ENCODE measurements at places on chromosomes 16 and 17.

DNA sequence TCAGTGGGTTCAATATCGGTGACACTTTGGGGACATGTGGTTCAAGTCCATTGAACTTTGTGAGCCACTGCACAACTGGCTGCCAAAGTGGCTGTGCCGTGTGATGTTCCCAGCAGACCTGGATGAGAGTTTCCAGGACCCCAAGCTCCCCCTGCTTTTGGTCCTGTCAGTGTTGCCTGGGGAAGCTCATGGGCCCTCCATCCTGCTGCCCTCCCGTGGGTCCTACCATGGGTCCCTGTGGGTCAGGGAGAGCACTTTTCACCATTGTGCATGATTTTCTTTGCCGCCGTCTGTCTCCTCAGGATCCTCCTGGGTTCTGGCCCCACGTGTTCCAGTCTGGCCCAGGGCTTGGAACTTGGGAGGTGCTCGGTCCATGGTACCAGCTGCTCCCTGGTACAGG, 38.1 kb downstream of the LGALS9 start:
- no peak for DNase-seq

GRCh38 chr16:24309258-24310142, 53.4 kb downstream of the CACNG3 start:
- DNase-seq, result no peak

- DNase-seq, result no peak
Observed at GRCh38 chr17:72967277-72967970, 125.1 kb downstream of the SLC39A11 start.

DNA sequence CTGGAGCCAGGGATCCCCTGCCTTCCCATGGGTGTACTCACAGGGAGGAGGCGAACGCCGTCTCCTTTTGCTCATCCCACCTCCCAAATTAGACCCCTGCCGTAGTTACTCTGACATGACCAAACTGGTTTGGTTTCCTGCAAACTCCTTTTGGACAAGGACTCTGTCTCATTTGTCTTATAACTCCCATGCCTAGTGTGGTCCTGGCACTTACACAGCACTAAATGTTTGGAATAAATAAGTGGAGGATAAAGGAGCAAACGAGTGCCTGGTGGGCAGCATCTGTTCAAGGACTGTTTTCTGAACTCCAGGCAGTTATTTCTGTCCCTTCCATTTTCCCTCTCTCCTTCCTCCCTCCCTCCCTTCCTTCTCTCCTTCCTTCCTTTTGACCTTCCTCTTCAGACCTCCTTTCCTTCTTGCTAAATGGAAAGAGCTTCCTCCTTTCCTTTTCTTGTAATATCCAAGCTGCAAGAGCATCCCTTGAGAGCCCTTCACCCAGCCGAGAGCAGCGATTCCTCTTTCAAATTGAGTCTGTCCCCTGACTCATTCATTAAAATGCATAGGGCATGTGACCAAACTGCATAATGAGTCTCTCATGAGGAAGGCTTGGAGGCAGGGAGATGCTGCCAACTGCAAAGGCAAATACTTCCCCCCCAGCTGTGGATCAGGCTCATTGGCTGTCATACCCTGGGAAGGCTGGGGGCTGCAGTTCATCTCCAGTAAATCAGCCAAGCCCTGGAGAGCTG, 36.8 kb downstream of the CHD9 start:
- DNase-seq, result no peak

DNA sequence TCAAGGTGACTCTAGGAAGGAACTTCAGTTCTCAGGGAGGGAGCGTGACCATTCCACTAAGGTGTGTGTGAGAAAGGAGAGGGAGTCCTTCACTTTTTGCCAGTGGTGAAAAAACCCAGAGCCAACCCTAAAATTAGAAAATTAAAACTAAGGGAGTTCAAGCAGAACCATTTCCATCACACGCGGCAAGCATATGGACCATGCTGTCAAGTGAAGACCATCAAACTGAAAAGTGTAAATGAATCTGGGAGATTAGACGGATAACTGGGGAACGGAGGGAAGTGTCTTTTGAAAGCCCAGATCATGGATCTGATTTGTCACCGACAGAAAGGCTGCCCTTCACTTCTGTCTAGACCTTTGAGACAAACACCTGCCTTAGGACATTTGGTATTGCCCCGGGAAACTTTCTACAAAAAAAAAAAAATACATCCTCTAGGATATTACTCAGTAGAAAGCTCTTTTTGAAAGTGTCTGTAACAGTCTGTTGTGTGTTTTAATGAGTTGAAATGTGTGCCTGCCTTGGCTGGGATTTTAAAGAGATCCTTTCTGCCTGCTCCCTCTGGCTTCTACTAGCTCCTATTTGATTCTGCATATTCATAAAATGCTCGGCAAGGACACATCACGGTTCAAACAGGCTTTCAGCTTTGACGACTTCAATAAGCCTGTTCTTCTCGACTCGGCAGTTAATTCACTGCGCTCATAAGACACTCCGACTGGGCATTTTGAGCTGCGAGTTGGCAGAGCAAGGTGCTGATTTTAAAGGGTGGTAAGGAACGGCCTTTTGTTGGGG, 81.4 kb upstream of the ERCC4 start:
- no peak for DNase-seq

DNA sequence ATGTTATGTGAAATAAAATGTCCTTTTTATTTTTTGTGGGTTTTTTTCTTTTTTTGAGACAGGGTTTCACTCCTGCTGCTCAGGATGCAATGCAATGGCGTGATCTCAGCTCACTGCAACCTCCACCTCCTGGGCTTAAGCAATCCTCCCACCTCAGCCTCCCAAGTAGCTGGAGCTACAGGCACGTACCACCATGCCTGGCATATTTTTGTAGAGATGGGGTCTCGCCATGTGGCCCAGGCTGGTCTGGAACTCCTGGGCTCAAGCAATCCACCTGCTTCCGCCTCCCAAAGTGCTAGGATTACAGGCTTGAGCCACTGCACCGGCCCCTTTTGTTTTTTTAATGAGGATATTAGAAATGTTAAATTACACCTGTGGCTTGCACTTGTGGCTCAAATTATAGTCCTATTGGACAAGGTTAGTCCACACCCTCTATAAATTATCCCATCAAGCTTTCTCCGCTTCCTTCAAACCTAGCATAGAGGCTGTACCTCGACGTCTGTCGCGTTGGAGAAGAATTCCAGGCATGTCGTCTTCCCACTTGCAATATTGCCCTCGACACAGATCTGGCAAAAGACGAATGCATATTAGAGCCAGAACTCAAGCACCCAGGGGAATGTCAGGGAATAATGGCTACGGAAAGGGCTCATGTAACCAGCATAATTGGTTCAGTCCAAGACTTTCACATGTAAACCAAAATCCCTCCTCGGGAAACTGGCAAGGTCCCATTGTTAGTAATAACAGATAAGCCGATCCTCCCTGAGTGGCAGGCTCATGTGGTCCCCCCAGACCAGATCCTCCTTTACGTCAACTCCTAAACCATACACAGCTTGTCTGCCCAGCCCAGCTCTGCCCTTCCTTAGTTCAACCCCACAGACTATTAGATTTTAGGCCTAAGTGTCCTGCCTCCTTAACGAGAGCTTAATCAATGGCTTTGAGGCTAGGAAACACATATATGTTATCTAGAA, 8.2 kb downstream of the TK2 start:
- DNase-seq, result no peak

- DNase-seq, result no peak
Observed at GRCh38 chr16:88787579-88788314, 2.7 kb upstream of the PIEZO1 start.

- DNase-seq, result no peak
Observed at GRCh38 chr17:40556884-40557414, 8.3 kb downstream of the CCR7 start.

DNA sequence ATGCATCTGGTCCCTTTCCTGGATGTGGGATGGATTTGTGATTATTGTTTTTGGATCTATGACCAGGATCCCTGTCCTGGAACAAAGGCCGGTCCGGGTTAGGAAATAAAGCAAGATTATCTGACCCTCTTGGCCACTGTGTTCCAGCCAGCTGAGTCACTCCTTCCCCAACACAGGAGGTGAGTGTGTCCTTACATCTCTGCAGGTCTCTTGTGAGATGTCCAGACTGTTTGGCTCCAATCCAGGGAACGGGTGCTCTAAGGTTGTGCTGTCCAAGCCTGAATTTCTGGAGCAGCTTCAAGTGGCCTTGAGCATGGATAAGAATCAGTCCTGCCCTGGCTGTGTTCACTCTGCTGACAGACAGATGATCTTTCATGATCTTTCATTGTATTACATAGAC, 136.5 kb upstream of the CCL2 start:
- DNase-seq, result no peak

DNA sequence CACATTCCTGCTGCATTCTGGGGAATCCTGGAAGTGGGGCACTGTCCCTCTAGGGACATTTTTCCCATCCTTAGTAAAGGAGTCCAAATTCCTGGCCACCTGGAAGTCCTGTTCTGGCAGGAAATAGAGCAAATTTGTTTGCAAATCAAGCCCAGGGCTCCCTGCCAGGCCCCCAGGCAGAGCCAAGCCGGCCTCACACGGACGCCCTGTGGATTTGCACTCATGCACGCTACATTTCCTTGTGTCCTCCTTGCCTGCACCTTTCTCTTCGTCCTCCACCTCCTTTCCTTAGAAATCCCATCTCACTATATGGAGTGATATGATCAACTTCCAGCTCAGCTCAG, 7.0 kb upstream of the CALB2 start:
- no peak for DNase-seq

- DNase-seq, result no peak
Observed at GRCh38 chr17:45081047-45081703, 20.1 kb downstream of the NMT1 start.

GRCh38 chr16:77541165-77541564, 106.3 kb upstream of the ADAMTS18 start:
- DNase-seq, result no peak

DNA sequence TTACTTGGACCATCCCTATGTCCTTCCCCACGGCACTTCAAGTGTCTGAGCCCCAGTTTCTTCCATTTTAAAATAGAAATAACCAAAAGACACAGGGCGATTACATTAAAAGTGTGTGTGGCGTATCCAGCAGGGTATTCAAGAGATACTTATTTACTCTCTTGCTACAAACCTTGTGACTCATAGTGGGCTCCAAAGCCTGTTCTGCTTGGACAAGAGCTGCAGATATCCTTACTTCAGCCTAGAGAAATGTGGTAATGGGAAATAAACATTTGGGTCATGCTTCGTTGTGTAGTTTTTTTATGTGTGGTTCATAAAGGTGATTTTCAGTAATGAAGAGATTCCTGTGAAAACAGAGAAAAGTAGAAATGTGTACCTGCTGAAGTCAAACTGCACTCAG, 288.9 kb upstream of the CDH11 start:
- DNase-seq, result no peak

DNA sequence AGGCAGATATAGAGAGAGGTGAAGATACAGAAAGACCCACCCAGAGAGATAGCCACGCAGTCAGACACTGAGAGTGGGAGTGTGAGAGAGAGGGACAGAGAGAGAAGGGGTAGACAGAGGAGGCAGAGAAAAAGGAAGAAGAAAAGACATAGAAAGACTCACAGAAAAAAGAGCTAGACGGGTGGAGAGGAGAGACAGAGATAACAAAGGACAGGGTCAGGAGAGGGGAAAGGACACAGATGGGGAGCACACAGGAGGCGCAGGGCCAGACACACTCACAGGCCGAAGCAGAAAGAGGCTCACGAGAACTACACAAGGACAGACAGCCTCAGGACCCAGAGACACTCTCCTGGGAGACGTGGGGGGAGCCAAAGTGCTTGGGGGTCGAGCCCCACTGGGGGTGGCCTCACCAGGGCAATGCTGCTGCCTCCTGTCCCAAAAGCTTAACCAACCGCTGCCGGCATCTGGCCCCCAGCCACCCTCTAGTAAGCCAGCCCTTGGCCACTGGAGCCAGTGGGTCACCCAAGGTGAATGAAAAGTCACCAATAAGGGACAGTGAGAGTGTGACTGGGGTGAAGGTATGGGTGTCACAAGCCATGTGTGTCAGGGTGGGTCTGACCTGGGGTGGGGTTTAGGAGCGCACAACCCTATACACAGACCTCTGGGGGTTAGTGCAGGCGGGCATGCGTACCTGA, 3.8 kb downstream of the ZNF385C start:
- no peak for DNase-seq

- DNase-seq, result no peak
Observed at GRCh38 chr17:70313086-70313852, 143.9 kb downstream of the KCNJ2 start.

GRCh38 chr17:75262112-75262606, 480 bp downstream of the MRPS7 start:
- no peak for DNase-seq

DNA sequence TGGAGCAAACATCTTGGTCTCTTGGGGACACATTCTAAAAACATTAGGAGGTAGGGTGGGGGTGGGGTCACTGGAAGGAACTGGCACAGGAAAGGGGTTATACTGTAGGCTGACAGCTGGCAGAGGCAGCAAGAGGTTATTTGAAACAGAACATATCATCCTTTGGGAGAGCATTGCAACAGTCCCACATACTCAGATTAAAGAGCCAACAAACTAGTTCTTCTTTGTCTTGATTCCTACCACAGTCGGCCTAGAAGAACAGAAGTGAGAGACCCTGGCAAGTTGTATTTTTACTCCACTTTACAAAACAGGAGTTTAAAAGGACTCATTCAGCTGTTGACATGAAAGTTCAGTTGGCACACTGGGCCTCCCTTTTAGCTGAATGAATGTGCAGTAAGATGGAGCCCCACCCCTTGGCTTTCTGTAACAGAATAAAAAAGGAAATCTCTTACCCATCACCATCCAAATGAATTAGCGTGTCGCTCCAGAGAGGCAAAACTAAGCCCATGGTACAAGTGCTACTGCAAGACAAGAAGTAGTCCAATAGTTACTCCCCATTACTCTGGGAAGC, 54.6 kb upstream of the CORO6 start:
- DNase-seq, result no peak

DNA sequence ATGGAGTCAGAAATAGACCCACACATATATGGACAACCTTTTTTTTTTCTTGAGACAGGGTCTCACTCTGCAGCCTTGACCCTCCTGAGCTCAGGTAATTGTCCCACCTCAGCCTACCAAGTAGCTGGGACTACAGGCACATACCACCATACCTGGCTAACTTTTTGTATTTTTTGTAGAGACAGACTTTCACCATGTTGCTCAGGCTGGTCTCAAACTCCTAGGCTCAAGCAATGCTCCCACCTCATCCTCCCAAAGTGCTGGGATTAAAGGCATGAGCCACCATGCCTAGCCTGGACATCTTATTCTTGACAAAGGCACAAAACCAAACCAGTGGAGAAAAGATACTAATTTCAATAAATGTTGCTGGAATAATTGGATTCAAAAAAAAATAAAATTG, 14.7 kb upstream of the NACA2 start:
- no peak for DNase-seq

GRCh38 chr16:24853830-24854229, 8.1 kb downstream of the SLC5A11 start:
- DNase-seq, result no peak

- no peak for DNase-seq
Observed at GRCh38 chr17:348692-349425, 3.7 kb downstream of the RPH3AL start.
